Mesothelial cell of epicardium (in vitro differentiated cells): ENCODE measurements at places on chromosomes 13 and 19.

GRCh38 chr19:51719251-51719988, 4.4 kb downstream of the HAS1 start:
- DNase-seq: no peak

DNA sequence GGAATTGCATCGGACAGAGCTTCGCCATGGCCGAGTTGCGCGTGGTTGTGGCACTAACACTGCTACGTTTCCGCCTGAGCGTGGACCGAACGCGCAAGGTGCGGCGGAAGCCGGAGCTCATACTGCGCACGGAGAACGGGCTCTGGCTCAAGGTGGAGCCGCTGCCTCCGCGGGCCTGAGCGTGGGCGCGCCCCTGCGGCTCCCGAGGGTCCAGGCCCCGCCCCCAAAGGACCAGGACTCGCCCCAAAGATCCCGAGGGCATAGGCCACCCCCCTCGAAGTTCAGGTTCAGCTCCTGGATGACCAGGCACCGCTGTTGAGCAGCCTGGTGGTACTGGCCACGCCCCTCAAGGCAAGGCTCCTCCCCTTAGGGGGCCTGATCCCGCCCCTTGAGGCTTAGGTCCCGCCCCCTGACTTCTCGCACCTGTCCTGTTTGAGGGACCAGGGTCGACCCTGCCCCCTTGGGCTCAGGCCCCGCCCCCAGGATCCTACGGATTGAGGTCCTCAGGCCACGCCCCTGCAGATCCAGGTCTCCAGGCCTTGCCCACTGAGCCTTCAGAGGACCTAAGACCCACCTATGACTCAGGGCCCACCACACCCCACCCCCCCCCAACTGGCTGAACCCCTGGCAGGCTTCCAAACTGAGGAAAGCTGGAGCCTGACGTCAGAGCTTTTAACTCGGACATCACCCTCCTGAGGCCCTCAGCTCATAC, 43.1 kb downstream of the CYP4F22 start:
- no peak for DNase-seq

- no peak for DNase-seq
Measured at GRCh38 chr13:91079176-91079575, 268.3 kb upstream of the MIR17HG start.

GRCh38 chr13:51453207-51453958, 547 bp upstream of the INTS6 start:
- DNase-seq: peak; percentile 53

GRCh38 chr19:1833540-1833939, 14.7 kb downstream of the REXO1 start:
- no peak for DNase-seq

GRCh38 chr19:23774524-23774971, 15.9 kb upstream of the ZNF681 start:
- no peak for DNase-seq

- DNase-seq: no peak
Measured at GRCh38 chr19:17829855-17830566, 8.7 kb upstream of the INSL3 start.

- no peak for DNase-seq
Measured at GRCh38 chr13:113449693-113450347, 3.5 kb downstream of the ADPRHL1 start.

DNA sequence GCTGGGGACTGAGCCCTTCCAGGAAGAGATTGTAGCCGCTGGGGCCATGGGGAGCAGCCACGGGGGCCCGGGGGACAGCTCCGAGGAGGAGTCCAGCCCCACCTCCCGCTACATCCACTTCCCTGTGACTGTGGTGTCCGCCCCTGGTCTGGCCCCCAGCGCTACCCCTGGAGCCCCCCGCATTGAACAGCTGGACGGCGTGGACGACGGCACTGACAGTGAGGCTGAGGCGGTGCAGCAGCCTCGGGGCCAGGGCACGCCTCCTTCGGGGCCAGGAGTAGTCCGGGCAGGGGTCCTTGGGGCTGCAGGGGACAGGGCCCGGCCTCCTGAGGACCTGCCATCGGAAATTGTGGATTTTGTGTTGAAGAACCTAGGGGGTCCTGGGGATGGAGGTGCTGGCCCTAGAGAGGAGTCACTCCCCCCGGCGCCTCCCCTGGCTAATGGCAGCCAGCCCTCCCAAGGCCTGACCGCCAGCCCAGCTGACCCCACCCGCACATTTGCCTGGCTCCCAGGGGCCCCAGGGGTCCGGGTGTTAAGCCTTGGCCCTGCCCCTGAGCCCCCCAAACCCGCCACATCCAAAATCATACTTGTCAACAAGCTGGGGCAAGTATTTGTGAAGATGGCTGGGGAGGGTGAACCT, 9.6 kb downstream of the IGFLR1 start:
- DNase-seq: no peak

DNA sequence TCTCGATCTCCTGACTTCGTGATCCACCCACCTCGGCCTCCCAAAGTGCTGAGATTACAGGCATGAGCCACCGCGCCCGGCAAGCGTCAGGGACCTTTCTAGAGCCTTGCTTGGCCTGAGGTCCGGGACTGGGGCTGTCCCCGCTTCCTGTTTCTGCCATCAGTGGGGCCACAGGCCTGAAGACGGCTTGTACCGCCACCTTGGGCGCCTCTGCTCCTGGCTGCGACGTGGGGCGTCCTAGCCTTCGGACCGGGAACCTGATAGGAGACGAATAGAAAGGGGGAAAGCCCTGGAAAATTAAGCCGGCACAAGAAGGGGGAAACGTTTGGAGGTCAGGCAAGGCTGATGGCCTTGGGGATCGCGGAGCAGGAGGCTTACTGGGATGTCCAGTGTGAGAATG, 35.1 kb downstream of the RNF6 start:
- DNase-seq: no peak

DNA sequence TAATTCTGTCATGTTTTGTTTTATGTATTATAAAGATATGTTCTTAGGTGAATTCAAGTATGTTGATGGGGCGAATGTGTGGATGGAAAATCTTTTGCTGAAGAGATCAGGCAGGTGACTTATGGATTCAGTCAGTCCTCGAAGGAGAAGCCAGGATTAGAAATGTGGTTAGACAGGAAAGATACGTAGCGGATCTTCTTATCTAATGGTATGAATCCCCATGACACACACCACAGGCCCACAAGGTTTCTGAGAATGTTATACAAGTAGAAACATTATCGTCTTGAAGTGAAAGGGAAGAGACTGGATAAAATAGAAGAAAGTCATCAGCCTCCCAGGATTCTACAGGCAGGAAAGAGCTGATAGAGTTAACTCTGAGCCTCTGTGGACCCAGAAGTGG, 69.0 kb upstream of the RFXAP start:
- no peak for DNase-seq
